ENCODE measurements at places on chromosomes 7 and 10. TPM values are rescaled to one million over a fixed set of nuclear protein-coding genes. Genes with fewer than 3 reads are reported as not detected.

The PLAC9 gene
- total RNA-seq, result not detected

The IDI2 gene
- total RNA-seq, result not detected

The STEAP1 gene
- total RNA-seq, result 1.8 TPM

The EN2 gene
- not detected for total RNA-seq

GRCh38 chr7:131683536-131684125 lies 127.2 kb upstream of the PODXL start:
- DNase-seq, result no peak
- no peak overlapping the region for H3K27ac ChIP-seq
- peaks cover 41% of the 10 kb centered on the region for H3K27me3 ChIP-seq
- H3K4me1 ChIP-seq, result no peaks in the 10 kb centered on the region
- H3K36me3 ChIP-seq, result no peaks in the 10 kb centered on the region

- H3K36me3 ChIP-seq, result no peaks in the 10 kb centered on the region
- no peak overlapping the region for H3K4me3 ChIP-seq
- H3K27ac ChIP-seq, result no peak overlapping the region
- H3K4me1 ChIP-seq, result peaks cover 9% of the 10 kb centered on the region
- no peak for DNase-seq
Measured at GRCh38 chr7:66348531-66348930, 143.4 kb downstream of the TPST1 start.

DNA sequence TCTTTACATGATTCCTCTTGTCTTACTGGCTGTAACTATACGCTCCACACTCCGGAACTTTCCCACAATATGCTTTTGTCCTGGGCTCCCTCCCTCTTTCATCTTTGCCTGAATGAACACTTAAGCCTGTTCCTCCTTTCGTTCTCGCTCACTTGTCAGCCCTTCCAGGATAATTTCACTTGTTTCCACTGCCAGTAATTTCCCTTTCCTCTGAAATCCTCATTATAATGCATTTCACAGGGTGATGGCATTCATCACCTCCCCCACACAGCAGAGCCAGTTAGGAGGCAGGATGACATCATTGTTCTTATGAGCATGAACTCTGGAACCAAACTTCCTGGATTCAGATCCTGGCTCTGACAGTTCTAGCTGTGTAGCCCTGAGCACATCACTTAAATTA lies 372.6 kb downstream of the GPR158 start:
- DNase-seq, result no peak
- no peak overlapping the region for H3K27ac ChIP-seq
- no peak overlapping the region for H3K4me3 ChIP-seq
- no peaks in the 10 kb centered on the region for H3K36me3 ChIP-seq
- H3K27me3 ChIP-seq, result no peaks in the 10 kb centered on the region
- H3K4me1 ChIP-seq, result no peaks in the 10 kb centered on the region

DNA sequence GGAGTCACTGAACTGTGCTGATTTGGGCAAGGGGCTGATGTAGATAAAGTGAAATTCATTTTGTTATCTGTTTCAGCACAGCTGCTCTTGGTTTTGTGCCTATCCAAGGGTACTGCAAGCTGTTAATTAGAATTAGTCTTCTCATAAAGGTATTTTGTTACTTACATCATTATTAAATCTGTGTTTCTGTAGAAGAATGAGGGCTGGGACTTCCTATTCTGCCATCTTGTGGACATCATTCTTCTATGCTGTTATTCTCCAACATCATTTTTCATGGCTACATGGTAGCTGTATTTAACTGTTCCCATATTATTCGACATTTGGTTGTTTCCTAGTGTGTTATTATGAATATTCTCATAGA lies 76.2 kb upstream of the CCDC71L start:
- no peak overlapping the region for H3K27ac ChIP-seq
- H3K27me3 ChIP-seq, result no peaks in the 10 kb centered on the region
- H3K4me3 ChIP-seq, result no peak overlapping the region
- no peaks in the 10 kb centered on the region for H3K36me3 ChIP-seq
- H3K4me1 ChIP-seq, result peaks cover 7% of the 10 kb centered on the region
- DNase-seq, result no peak

GRCh38 chr10:118853916-118854315 lies 99.1 kb upstream of the CACUL1 start:
- no peak overlapping the region for H3K4me3 ChIP-seq
- no peaks in the 10 kb centered on the region for H3K4me1 ChIP-seq
- DNase-seq, result no peak
- no peak overlapping the region for H3K27ac ChIP-seq
- no peaks in the 10 kb centered on the region for H3K36me3 ChIP-seq
